ENCODE measurements at places on chromosomes 16 and 17.

- no peak for DNase-seq
Measured at GRCh38 chr16:57196286-57196685, 10.2 kb downstream of the RSPRY1 start.

DNA sequence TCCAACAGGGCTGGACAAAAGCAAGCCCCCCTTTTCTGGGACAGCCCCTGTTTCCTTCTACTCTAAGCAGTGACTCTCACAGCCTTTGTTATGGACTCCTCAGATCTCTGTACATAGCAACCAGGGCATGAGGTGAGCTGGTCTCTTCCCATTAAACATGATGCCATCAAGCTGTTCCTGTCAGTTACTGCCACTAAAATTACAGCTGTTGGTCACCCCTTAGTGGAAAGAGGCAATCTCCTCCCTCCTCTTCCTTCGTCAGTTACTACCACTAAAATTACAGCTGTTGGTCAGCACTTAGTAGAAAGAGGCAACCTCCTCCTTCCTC, 95.2 kb upstream of the SMIM36 start:
- no peak for DNase-seq

- no peak for DNase-seq
Measured at GRCh38 chr17:9959377-9959981, 54.4 kb upstream of the RCVRN start.

- DNase-seq: no peak
Measured at GRCh38 chr16:70801611-70802010, 653 bp upstream of the VAC14 start.

GRCh38 chr16:23807028-23807427, 28.8 kb upstream of the PRKCB start:
- DNase-seq: no peak

DNA sequence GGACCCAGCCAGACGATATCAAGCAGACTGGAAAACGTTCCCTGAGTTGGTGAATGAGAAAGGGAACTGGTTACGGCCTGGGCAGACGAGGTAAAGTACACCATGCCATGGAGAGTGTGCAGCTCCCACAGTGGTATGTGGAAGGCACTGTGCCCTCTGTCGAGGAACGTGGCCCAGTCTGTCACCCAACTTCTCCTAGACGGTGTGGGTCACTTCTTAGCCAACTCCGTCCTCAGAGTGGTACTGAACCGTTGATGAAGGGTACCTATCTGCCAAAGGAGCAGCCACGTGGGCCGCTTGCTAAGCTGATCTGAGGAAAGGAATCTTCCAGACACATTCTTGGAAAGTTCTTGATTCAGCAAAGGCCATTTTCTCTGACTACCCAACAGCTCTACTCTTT, 56.0 kb upstream of the AXIN2 start:
- DNase-seq: no peak

GRCh38 chr17:54898576-54898975, 2.1 kb upstream of the TOM1L1 start:
- no peak for DNase-seq

- DNase-seq: no peak
Measured at GRCh38 chr17:33789658-33790057, 465.4 kb upstream of the CCL2 start.

DNA sequence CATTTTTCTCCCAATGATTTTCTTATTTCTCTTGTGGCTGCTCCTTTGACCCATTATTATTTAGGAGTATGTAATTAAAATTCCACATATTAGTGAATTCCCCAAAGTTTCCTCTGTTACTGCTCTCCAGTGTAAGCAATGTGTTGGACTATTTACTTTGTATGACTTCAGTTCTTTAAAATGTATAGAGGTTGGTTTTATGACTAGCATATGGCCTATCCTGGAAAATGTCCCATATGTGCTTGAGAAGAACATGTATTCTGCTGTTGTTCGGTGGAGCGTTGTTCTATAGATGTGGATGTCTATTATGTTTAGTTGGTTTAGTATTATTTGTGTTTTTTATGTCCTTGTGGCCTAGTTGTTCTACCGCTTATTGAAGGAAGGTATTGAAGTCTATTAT, 6.0 kb upstream of the NT5M start:
- DNase-seq: no peak

DNA sequence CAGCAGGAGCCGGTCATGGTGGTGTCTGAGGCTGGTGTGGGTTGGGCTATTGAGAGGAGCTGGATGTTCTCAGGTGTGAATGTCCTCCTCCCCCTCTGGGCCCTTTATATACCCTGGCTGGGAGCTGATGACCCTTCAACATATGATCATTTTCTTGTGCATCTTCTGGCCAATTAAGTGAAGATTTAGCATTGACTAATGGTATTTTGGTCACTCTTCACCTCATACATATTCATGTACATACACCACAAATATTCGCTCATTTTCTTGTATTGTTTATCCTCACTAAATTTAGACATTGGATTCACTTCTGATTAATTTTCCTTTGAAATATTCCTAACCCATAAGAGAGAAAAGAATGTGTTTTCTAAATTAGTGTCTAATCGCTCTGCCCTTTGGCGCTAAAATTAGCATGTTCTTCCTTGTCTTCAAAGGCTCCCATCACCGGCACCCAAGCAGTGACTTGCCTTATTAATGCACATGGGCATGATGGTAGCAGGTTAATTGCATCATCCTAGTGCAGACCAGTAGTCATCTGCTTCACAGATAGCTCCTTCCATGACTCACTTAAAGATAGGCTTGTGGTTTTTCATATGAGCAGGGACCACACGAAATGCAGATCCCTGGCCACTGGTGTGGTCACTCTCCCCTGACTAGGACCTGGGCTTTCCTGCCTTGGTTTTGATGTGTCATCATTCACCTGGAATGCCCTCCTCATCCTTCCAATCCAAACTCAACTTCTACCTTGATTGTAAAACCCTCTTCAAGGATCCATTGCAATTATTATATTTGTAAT, at the start of gene KRTAP2-4:
KRTAP2-4 (minus strand) TSS at position 51 of the 796 bp plus-strand sequence; CDS start at position 17, 34 bp downstream.
- no peak for DNase-seq

DNA sequence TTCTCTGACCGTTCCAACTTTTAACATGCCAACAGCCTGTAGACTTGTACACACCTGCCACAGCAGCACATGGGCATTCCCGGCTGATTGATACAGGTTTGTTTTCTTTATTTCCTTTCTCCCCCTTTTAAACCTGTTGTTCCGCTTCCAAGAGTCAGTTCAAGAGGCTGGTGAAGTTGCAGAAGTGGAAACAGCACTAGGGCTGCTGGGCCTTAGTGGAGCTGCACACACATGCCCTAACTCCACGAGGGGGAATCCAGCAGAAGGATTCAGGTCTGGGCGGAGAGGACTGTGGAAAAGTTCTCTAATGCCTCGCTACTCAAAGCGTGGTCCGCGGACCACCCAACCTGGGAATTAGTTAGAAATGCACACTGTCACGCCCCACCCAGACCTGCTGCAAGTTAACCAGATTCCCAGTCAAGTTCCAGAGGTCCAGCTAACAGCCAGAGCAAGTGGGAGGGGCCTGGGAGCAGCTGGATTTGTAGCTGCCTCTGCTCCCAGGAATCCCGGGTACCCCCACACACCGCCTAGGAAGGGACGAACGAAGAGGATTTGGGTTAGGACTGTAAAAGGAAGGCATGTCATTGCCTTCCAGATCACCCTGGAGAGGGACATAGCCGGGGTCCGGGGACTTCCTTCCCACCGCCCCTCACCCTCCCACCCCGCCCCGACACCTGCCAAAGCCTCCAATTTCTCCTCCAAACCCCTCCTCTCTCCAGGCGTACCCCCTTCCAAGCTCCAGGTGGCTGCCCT, 542 bp downstream of the SLC39A11 start:
- no peak for DNase-seq

- DNase-seq: no peak
Measured at GRCh38 chr17:41360296-41360995, 9.2 kb downstream of the KRT33B start.

DNA sequence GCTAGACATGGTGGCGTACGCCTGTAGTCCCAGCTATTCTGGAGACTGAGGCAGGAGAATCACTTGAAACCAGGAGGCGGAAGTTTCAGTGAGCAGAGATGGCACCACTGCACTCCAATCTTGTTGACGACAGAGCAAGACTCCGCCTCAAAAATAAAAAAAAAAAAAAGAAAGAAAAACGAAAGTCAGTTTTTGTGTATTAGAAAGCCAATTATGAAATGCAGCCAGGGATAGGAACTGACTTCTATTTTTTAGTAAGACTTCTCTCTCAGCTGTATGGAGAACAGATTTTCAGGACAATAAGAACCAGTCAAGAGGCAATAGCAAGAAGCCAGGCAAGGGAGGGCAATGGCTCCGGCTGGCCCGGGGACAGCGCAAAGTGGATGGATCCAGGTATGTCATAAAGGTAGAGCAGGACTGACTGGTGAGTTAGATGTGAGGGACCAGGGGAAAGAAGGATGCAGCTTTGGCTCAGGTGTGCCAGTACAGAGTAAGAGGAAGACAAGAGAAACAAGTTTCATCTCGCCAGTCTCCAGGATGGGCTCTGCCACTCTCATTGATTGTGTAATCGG, 12.5 kb upstream of the CCL1 start:
- DNase-seq: no peak

GRCh38 chr16:11708421-11708820, 34.2 kb downstream of the TXNDC11 start:
- DNase-seq: no peak

DNA sequence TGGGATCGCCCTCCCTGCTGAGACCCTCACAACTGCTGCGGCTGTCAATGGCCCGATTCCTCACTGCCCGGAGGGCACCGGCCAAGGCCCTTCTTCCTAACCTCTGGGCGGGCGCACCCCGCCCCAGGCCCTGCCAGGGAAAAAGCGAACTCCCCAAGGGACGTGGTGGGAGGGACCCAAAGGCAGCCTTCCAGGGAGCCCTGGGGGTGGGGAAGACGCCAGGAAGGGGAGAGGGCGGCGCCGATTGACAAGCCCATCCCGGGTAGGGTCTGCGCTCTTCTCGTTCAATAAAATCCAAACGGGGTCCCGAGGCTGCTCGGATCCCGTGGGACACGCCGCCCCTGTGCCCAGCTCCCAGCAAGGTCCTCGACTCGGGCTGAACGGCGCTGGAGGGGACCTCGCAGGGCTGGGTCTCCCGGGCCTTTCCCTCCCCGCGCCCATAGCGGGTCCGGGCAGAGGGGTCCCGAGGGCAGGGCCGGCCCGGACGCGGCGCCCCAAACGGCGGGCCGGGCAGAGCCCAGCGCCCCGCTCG, 416 bp downstream of the KIFC3 start:
- DNase-seq: no peak

DNA sequence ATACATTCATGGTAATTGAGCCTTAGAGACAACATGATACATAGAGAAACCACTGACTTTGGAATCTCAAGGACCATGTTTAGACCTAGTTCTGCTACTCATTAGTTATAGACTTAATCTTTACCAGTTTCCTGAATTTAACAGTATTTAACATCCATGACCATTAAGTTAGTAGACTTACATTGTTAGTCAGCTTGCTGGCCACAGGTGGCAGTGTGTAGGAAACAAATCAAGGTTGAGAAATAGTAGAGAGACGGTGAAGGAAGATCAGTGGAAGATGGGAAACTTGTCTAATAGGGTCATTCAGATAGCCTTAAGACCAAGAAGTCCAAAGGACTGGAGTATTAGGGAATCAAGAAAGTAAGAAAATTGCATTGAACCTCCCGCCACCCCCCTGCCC, 31.0 kb downstream of the OMG start:
- peak; percentile 46 for DNase-seq

DNA sequence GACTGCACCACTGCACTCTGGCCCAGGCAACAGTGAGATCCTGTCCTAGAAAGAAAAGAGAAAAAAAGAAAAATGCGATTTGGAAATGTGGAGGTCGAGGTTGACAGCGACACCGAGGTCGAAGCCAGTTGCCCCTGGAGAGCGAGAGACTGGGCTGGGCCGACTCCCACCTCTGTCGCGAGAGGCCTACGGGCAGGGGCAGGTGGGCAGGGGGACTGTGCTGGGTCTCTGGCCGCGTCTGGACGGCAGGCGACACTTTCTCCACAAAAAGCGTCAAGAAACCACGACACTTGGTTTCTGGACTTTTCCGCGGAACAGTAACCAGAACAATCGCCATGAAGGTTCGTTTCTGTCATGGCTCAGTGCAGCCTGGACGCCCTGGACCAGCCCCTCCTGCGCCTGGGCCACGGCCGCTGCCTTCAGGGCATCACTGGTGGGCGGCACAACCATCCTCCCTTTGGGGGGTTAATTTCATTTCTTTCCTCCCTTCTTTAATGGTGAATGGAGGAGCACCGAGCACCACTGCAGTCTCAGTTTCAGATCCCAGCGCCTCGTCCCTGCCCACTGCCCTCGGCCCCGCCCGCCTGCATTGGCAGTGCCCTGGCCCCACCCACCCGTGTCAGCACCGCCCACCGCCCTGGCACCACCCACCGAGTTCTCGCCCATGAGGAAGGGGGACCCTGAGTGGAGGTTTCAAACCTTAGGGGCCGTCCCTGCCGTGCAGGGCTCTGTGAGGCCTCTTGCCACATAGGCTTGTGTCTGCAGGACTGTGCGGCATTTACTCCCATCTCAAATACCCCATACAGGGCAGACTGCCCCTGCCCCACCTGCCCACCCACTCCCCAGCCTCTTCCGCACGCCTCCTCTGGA, 18.5 kb upstream of the CDH15 start:
- no peak for DNase-seq

DNA sequence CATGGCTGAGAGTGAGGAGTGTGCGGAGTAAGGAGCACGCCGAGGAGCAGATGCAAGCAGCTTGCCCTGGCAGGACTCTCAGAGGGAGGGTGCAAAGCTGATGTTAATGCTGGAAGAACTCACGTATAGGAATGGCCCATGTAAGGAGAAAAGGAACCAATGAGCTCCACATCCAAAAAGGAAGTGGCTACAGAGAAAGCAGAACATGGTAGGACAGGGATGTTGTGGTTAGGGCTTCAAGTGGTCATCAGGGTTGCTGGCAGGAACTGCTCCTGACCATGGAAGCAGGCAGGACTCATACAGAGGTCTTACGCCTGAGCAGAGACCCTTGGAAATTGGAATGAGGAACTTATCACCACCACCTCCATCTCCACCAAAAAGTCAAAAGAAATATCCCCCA, 5.2 kb downstream of the MYO1D start:
- no peak for DNase-seq

- no peak for DNase-seq
Measured at GRCh38 chr16:81624760-81625543, 154.1 kb upstream of the PLCG2 start.

- DNase-seq: no peak
Measured at GRCh38 chr17:19915245-19915978, 47.7 kb upstream of the ULK2 start.

- no peak for DNase-seq
Measured at GRCh38 chr16:59634951-59635350, 900.8 kb upstream of the GOT2 start.

GRCh38 chr17:61717352-61717751, 126.3 kb upstream of the NACA2 start:
- DNase-seq: no peak

All from CD4-positive, alpha-beta T cell (primary cell).